ENCODE measurements at places on chromosomes 5 and 9.

- DNase-seq = peak; percentile 97
Observed at GRCh38 chr5:125408448-125409233, 662.2 kb upstream of the ZNF608 start.

- DNase-seq = no peak
Observed at GRCh38 chr9:14318934-14319580, 5.1 kb upstream of the NFIB start.

DNA sequence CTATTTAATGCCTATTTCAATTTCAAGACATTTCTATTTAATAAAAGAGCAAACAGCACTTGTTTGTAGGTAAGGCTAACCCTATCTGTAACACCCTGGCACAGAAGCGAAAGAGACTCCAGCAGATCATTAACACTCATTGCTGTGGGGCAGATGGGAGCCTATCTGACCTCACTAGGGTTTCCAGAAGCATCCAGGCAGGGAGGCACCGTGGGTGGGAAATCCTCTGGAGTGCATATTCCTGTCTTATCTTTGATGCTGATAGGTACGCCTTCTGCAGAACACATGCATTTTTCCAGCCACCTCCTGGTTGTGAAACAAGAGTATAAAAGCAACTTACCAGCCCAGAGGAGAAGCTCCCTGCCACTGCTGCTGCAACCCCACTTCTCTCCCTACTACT, 233.7 kb downstream of the GLIS3 start:
- no peak for DNase-seq

DNA sequence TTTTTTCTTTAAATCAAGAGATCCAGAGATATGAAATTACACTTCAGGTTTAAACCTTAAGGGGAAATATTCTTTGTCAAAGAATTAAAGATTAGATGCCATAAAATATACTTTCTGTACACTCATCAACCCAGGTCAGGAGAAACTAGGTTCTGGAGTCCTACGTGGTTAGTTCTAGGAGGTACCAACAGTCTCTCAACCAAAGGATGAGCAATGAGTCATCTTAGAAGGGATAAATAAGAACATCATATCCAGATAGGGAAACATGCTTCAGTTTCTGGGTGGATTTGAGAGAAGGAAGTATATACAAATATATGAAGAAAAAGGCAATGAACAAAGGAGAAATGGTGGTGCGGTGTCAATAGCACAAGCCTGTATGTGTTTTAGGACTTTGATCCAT, 98.2 kb downstream of the CSNK1G3 start:
- DNase-seq = peak; percentile 1

DNA sequence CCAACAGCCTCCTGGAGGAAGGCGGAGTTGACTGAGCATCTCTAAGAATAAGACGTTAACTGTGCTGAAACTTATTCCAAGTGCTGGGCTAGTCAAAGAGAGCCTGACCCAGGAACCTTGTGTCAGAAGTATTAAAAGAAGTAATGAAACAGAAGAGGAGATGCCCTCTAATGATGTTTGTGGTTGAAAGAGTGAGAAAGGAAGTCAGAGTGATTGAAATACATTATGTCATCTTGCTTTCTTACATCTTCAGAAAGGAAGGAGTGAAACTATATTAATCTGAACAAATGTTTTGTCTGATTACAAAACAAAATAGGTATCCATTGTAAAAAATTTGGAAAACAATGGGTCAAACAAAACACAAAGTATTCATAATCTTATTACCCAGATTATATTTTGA, 460.7 kb downstream of the NTRK2 start:
- no peak for DNase-seq

DNA sequence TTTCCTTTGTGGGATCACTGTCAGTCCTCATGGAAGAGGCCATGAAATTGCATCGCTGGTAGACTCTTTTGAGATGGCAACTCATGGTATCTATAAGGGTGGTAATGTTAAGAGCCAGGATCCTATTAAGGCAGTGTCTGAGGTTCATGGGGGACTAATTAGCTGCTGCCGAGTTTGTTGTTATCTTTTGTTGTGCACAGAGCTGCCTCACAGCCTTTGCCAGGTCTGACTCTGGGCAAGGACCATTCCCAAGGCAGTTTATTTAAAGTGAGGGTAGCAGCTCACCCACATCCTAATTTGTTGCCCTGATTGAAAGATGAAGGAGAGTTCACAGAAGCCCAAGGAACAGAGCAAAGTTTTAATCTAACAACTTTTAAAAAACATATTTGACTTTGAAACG, 7.9 kb downstream of the SMARCA2 start:
- DNase-seq = no peak

DNA sequence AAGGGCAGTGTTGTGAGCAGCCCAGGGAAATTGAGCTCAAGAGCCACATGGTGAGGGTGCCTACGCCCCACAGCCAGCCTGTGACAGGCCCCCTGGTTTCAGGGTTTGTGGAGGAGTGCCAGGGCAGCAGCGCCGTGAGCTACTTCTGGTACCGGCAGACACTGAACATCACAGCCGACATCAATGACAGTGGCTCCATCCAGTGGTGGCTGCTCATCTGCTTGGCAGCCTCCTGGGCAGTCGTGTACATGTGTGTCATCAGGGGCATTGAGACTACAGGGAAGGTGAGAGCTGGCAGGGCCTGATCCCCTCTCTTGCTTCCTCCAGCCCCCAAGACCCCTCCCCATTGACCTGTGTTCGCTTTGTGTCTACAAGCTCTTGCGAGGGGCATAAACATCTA, 10.2 kb downstream of the SLC6A18 start:
- no peak for DNase-seq

DNA sequence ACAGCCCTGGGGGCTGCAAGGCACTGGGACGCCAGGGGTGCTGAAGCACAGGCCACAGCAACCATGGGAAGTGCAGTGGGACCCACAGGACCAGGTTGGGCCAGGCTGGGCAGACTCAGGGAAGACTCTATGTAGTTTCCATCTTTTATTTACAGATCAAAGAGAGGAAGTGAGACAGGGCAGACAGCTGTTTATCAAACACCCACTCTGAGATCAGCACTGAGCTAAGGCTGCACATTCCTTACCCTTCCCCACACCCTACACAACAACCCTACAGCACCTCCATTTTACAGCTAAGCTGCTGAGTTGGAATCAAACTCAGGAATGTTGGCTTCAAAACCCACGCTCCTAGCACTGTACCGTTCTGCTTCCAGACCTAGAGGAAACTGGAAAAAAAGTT, 19.8 kb downstream of the BARHL1 start:
- DNase-seq = no peak

DNA sequence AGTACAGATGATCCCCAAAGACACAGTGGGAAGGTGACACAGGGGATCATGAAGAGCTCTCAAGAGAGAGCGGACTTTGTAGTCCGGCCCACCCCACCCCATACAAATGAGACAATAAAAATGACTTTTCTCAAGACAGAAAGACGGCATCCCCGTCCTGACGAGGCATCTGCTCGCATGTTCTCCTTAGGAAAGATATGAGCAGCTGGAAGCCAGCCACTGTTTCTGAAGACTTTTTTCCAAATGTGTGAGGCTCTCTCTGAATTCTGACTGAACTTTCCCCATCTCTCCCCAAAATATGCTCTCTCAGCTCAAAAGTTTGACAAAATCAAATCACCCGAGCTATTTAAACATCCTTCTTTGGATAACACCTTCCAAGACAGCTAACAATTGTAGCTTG, 105.2 kb downstream of the RFK start:
- no peak for DNase-seq

- no peak for DNase-seq
Observed at GRCh38 chr9:126307322-126308061, 19.1 kb upstream of the MVB12B start.

Measured in HT1080 (cell line).